ENCODE measurements at places on chromosomes 3 and 15.
A peak's percentile ranks its signal among the peaks of the same experiment; 100 is the strongest.

DNA sequence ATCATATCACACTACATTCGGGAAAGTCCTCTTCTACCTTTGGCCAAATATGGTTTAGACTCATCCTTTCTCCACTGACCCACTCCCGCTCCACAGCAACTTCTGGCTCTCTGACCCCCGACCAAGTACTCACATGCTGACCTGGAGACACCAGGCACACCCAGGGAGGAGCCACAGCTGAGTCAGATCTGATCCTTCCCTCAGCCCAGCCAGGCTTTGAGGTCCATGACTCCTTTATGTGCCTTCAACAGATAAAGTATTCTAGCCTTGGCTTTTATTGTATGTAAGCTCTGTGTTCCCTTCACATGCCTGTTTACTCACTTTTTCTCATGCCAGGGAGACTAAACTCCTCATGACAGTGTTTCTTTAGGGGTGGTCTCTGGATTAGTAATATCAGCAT lies 166.9 kb upstream of the UMPS start:
- DNase-seq = no peak

DNA sequence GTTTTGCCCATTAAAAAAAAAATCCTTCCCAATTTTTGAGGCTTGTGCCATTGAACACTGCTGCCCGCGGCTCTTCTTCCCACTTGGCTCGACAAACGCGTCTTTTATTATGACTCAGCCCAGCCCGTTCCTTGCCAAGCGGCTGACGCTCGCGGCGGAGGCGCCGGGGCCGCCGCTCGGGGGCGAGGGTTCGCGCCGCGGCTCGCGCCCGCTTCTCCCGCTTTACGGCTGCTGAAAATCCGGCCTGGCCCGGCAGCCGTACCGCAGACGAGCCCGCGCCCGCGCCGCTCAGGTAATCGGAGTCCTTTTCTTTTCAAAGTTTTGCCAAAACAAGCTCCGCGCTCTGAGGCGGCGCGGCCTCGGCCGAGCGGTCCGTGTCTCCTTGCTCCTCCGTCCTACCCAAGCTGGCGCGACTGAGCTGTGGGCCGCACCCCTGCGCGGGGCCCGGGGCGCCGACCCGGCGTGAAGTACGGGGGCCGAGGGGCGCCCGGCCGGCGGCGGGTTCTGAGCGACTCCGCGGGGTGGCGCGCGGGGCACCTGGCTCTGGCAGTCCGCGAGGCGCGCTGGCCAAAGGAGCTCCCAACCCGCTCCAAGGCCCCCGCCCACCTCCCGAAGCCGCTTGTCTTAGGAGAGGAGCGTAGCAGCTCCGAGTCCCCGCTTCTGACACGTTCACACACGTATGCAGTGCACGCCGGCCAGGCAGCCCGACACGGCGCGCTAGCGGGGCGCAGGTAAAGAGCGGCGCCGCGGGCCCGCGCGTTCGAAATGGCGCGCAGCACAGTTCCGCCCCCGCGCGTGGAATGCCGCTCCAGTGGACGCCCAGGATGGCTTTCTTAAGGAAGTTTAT lies 418.2 kb upstream of the NAALADL2 start:
- DNase-seq = peak; percentile 48

DNA sequence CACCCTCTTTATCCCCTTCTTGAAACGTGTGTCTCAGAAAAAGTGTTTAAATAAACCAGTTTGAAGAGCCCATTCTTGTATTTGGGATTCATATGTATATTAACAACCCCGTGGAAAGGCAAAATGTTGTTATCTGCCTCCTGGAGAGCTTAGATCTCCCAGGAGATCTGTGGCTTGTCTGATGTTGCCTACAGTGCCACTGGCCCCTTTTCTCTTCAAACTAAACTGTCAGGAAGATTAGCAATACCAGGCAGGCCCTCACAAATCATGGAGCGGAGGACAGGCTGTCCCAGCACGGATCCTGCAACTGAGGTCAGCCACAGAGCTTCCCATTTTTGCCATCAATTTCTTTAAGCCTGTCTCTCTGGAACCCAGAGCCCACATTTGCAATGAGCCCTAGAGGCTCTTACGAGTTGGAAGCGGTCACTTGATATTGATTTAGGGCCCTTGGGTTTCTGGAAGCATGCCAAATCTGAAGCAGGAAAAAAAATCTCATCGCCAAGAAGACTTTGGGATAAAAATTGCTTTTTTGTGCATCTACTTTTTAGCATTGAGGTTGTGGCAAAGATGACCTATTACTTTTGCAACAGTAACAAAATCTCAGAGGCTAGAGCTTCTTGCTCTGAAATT lies 234.1 kb downstream of the OPA1 start:
- DNase-seq = no peak

- DNase-seq = no peak
These were observed 61.1 kb upstream of the TSEN2 start for GRCh38 chr3:12423131-12423530.

GRCh38 chr15:75928680-75929608 lies 25.3 kb downstream of the FBXO22 start:
- no peak for DNase-seq

DNA sequence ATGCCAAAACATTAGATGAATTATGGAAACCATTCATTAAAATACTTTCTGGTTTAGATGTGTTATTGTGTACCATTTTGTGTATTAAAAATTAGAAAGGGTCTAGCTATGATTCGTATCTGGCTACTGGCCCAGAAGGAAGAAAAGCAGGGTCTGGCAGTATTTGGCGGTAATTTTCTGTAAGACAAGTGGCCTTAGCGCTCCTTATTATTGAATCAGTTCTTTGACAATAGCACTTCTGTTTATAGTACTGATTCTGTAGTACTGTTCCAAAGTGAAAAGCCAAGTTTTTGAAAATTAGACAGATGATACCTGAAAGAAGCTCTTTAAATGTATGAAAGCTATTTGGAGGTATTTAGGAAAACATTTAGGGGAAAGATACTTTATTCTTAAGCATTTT lies 10.2 kb downstream of the GLCE start:
- no peak for DNase-seq

DNA sequence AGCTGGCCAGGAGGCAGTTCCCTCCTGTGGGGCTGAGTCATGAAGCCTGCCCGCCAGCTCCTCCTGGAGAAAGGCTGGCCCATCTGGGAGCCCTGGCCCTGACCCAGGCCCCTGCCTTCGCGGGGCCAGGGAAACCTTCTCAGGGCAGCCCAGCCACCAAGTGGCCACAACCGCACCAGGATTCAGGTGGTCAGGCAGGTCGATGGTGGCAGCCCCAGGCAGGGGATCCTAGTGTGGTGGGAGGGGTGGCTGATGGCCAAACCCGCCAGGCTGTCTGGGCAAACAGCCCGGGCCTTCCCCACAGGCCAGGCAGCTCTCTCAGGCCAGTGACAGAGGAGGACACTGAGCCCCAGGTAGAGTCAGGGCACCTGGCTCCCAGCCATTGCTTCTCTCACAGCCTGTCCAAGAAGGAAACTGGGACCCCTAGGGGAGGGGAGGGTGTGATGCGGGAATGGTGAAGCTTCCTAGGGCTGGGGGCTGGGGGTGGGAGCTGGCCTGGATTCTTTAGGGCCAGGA lies 1.2 kb downstream of the TWF2 start:
- DNase-seq = no peak

- DNase-seq = no peak
These were observed 557.5 kb upstream of the GOLIM4 start for GRCh38 chr3:168653255-168653654.

Measured in activated CD8-positive, alpha-beta memory T cell treated with anti-CD3 and anti-CD28 coated beads for 48 hours (primary cell).